ENCODE measurements at places on chromosomes 3 and 15.

DNA sequence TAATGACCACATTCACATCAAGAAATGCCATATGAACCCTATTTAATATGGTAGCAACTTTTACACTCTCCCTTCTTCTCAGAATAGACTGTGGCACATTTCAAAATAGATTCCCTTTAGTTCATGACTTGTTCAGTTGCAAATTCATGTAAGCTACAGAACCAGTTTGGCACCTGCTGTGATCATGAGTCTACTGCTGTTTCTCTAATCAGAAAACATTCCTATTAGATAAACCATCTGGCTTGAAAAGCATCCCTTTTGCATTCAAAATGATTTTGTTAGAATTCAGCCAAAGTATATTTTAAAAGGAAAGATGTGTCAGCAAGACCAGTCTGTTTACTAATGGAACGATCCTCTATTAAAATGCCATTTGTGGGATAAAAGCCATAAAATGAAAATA is 304.4 kb downstream of the BCHE start:
- no peak for DNase-seq

DNA sequence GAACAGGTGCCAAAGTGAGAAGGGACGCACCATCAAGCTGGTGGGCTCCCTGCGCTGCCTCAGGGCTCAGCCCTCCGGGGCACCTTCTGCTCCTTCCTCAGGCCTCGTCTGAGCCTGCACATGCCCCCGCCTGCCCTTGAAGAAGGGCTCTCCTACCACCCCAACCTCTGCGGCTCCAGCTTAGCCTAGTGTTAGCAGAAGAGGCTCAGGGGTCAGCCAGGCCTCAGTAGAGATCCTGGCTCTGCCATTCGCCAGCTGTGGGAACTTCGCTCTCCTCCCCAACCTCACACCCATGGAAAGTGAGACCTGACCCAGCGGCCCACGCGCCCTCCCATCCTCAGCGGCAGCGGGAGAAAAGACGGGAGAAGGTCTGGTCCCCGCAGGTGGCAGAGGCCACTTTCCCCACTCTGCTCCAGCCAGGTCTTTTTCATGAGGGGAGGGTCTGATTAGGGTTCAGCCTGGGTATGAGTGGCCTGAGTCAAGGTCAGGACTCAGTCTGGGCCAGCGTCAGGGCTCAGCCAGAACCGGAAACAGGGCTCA is 8.2 kb downstream of the GRIP2 start:
- DNase-seq: no peak

DNA sequence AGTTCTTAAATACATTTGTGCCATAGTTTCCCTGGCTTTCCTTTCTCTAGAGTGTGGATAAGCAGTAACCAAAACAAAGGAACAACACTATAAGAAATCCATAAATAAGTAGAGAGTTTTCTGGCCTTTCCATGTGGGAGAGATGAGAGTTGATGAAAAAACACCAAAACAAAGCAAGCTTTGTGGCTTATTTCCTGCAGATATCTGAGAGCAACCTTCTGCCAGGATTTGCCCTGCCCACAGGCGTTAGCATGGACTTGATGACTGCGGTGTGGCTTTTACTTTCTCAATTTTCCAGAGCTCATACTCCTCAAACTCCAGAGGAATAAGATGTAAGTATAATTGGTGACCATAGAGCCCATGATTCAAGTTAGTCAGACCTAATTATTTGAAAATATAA is 194.9 kb downstream of the RAP2B start:
- no peak for DNase-seq

DNA sequence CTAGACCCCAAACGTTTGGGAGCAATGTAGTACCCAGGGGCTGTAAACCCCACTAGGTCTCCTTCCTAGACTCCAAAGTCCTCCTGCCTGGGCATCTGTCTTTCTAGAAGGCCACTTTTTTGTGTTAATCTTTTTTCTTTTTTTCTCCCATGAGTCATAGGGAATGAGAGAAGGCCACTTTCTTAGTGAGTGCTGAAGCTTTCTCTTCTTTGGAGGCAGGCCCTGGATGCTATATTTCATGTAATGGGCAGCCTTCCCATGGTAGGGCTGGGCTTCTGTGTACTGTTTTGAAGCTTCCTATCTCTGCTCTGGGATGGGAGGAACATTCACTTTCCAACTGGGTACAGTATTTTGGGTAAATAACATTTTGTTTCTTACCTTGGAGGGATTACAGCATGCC is 15.2 kb upstream of the RTP2 start:
- DNase-seq: no peak

GRCh38 chr15:81336568-81336967 is 12.6 kb upstream of the STARD5 start:
- DNase-seq: no peak

GRCh38 chr3:48372377-48372770 is 355 bp downstream of the FBXW12 start:
- DNase-seq: no peak

- no peak for DNase-seq
Observed at GRCh38 chr3:142363936-142364467, 83.8 kb downstream of the XRN1 start.
